ENCODE measurements at places on chromosomes 5 and 9.
A peak's percentile ranks its signal among the peaks of the same experiment; 100 is the strongest.

DNA sequence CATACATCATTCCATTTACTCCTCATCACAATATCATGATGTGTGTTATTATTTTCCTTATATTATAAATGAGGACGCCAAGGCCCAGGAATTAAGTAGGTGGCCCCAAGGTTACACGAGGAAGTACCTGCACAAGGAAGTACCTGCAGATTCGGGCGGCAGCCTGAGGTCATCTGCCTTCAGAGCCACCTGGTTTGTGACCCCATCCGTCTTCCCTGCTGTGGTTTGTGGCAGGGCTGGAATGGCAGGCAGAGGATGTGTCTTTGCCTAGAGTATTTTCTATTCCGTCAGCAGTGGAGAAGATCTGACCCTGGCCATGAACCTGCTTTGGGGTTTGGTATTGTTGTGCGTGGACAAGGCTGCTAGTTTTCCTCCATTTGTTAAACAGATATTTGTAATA, 59.7 kb downstream of the PDZD2 start:
- no peak for DNase-seq

DNA sequence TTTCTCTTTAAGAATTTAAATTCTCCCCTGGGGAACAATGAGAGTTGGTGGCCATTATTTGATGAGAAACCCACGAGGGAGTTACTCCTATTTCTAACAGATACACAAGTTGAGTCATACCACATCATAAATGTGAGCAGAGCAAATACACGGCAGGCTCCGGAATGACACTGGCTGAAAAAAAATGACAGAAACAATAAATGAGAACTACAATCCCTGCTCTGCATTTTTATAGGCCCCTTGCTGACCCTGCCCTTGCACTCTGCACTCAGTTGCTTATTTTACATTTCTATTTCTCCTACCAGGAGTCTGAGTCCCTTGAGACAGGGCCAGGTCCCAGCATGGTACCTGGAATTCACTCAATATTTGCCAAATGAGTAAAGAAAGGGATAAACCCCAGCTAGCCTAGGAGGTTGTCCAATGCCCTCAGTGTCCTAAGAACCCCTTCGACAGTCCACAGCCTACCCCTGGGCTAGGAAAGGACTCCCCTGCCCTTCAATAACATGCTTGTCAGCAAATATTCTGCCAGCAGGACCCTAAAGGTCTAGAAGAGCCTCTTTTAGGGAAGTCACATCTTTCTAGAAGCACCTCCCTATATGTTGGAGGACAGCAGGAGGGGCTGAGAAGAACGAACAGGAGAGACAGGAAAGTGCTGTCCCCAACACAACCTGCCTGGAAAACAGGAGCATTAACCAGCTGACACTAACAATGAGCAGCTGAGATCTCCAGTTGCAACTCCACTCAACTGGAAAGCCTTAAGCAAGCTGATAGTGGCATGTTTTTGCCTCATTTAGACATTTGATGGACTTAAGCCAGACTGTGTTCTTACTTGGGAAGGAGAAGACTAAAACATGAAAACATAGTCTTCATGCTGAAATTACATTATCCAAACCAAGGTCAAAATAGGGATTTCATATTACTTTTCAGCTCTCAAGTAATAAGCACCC, 191.2 kb downstream of the ACTL7B start:
- no peak for DNase-seq

DNA sequence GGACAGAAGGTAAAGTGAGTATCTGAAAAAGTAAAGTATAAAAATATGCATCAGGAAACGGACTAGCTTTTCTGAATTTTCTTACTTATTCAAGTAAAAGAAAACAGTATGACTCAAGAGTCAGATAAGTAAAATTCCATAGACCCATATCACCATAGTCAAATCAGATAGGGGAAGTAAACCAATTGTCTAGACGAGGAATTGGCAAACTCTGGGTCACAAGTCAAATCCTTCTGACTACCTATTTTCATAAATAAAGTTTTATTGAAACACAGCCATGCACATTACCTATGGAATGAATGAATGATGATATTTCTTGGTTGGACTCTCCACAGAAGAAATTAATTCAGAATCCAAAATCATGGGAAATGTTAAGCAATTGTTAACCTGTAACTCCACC, 59.1 kb upstream of the TMC1 start:
- no peak for DNase-seq

DNA sequence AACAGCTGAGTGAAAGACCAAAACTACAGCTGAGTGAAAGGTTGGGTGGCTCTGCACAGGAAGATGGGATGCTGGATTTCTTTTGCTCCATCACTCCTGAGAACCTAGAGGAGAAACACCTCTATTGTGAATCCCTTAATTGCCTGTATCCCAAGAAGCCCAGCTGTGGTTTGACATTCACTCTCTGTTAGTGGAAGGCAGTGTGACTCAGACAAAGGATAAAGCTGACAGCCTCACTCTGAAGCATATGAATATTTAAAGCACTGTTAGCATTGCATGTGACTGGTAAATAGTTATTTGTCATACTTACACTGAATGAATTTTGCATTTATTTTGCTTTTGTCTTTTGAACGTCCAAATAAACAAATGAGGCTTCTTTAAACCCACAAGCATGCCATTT, 367.1 kb upstream of the RIOK2 start:
- no peak for DNase-seq

- peak; percentile 73 for DNase-seq
Measured at GRCh38 chr5:115068239-115069086, 101.2 kb downstream of the TRIM36 start.

DNA sequence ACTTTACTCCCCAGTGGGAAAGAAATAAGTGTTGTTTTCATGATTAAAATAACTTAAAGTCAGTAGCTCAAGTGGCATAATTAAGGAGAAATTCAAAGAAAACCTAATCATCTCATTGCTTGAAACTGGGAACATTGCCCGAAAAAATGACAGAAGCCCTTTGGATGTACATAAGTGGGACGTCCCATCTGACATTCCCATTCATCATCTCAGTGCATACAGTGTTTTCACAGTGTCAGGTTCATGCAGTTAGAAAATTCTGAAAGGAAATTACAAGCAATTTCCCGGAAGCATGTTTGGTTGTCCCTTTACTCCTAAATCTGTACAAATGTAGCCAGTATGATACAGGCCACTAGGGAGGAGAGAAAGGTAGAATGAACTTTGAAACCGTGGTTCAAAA, 95.6 kb downstream of the ADAMTS16 start:
- DNase-seq = no peak

- no peak for DNase-seq
Measured at GRCh38 chr9:136262671-136263178, 17.1 kb upstream of the QSOX2 start.

GRCh38 chr5:116613445-116613844, 38.8 kb upstream of the SEMA6A start:
- no peak for DNase-seq

GRCh38 chr9:36980148-36980974, 53.7 kb downstream of the PAX5 start:
- DNase-seq = peak; percentile 79

- DNase-seq = no peak
Measured at GRCh38 chr9:10144355-10144754, 468.4 kb downstream of the PTPRD start.

DNA sequence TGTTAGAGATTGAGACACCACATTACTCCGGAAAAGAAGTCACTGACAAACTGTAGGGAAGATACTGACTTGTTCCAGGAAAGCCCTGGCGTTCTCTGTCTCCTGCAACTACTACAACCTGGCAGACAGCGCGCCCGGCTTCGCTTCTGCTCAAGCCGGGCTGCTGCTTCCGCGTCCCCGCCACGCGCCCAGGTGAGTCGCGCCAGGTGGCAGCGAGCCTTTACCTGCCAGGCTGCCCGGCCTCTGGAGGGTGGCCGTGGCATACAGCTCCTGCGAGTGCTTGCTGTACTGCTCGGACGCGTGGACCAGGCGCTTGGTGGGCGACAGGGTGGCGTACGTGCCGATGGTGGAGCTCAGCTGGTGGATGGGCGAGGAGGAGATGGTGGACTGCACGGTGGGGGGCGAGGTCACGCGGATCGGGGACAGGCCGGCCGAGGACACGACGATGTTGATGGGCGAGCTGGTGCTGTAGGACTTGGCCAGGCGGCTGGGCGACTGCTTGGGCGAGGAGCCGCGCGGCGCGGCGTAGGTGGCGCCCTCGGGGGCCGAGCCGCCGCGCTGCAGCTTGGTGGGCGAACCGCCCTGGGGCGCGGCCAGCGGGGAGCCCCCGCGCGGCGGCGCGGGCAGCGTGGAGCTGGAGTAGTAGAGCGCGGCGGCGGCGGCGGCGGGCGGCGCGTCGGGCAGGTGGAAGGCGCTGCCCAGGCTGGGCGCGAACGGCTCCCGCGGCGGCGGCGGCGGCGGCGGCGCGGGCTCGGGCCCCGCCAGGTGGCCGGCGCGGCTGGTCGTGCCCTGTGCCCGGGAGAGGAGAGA, 519.6 kb downstream of the CTNND2 start:
- DNase-seq = no peak

GRCh38 chr5:98585661-98586310, 187.7 kb upstream of the RGMB start:
- DNase-seq = no peak

- no peak for DNase-seq
Measured at GRCh38 chr9:27157097-27157496, 48.1 kb downstream of the TEK start.

- no peak for DNase-seq
Measured at GRCh38 chr9:127571971-127572370, 40.1 kb upstream of the STXBP1 start.

DNA sequence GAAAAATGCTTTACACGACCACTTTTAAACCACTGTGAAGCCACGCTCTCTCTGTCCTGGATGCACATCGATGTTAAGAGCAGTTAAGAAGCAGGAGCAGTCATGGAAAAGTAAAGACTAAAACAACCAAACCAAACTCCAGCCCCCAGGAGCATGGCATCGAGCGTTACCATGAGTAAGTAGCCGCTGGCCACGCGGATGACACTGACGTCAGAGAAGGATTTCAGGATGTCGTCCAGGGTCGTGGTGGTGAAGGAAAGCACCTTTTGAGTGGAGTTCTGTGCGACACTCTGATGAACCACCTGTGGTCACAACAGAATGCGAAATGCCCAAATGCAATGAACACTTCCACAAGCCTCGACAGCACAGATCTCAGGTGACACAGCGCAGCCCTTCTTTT, 38.9 kb downstream of the PTCH1 start:
- no peak for DNase-seq

DNA sequence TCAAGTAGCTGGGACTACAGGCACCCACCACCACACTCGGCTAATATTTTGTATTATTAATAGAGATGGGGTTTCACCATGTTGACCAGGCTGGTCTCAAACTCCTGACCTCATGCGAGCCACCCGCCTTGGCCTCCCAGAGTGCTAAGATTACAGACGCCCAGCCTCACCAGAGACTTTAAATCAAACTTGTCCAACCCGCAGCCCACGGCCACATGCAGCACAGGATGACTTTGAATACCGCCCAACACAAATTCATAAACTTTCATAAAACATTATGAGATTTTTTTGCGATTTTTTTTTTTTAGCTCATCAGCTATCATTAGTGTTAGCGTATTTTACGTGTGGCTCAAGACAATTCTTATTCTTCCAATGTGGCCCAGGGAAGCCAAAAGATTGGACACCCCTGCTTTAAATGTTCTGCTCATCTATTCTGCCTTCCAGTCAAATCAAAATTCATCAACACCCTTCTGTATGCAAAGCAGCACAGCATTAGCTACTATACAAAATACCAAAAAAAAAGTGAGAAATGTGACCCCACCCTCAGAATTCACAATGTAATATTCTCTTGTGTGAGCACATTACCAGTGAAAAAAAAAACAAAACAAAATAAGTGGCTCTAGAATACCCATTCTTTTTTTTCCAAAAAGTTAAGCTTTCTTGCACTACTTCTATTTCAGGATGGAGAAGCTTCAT, 42.7 kb upstream of the CDC42SE2 start:
- DNase-seq = no peak

- no peak for DNase-seq
Measured at GRCh38 chr9:11708899-11709298, 984.3 kb upstream of the TYRP1 start.

- no peak for DNase-seq
Measured at GRCh38 chr5:176680226-176680563, 32.9 kb downstream of the TSPAN17 start.

DNA sequence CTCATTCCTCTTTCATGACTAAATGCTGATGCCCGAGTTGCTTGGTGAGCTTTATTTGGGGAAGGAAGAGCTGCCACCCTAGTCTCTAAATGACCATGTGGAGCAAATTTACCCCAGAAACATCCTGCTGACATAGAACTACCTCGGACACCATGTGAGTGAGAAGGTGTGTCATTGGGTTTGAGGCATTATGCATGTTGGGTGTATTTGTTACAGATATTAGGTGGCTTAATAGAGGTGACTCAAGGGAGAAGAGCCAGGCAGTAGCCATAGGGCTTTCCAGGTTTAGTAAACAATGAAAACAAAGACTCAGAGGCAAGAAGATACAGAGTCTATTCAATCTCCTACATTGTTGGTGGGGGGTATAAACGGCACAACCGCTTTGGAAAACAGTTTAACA, 581.5 kb downstream of the CCDC171 start:
- DNase-seq = no peak

DNA sequence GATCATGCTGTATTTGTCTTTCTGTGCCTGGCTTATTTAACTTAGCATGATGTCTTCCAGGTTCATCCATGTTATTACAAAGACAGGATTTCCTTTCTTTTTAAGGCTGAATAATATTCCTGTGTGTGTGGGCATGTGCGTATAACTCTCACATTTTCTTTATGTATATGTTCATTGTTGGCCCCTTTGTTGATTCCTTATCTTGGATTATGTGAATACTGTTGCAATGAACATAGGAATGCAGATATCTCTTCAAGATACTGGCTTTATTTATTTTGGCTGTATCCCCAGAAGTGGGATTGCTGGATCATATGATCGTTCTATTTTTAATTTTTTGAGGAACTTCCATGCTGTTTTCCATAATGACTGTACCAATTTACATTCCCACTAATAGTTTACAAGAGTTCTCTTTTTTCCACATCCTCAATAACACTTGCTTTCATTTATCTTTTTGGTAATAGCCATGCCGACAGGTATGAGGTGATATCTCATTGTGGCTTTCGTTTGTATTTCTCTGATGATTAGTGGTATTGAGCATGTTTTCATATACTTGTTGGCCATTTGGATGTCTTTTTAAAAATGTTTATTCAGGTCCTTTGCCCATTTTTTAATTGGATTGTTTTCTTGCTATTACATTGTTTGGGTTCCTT, 38.0 kb downstream of the CREBRF start:
- no peak for DNase-seq

- no peak for DNase-seq
Measured at GRCh38 chr9:131347376-131348020, 46.4 kb upstream of the PRRC2B start.

DNA sequence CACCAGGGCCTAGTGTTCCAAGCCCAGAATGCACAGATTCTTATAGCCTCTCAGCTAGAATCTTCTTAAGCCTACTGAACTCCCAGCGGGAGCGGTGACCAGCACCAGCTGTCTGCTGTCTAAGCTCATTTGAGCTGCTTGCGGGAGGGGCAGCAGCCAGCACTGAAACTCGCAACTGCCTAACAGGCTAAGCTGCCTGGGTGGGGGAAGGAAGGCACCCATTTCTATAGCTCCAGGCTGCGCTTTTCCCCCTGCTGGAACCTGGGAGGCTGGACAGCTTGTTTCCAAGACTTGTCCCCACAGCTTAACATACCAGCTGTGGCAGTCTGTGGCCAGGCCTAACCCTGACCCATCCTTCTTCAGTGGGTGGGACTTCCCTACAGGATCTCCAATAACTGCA, 512.9 kb downstream of the EFNA5 start:
- no peak for DNase-seq

Data from NCI-H774 (cell line).